Uterus (tissue), 4 donors: ENCODE measurements at places on chromosomes 11 and 22.

DNA sequence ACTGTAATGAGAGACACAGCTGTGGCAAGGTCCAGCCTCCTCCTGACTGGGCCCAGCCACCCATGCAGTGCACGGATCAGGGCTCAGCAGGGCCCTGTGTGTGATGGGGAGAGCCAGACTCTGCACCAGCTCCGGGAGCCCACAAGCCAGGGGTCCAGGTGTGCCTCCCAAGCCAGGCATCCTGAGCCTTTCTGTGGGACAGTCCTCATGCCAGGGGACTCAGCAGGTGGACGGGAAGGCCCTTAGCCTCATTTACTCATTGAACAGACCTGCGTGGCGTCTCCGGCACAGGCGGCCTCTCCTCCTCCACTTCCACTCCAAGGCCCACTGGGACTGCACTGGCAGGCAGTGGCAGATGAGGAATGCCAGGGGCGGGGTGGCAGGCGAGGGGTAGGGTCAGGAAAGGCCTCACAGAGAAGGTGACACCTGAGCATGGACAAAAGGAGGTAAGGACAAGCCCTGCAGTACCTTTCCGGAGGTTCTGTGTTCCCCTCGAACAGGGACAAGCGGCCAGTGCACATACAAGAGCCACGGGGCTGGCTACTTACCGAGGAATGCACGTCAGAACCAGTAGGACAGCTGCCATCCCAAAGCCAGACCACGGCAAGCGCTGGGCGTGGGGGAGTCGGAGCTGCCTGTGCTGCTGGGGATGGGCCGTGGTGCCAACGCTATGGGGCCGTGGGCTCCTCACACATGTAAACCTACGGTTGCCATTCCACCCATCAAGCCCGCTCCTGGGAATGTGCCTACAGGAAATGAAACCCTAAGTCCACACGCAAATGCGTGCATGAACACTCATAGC lies 52.7 kb downstream of the IGF2 start:
- no peak for DNase-seq

GRCh38 chr11:60029015-60029632 lies 11.1 kb upstream of the OOSP2 start:
- no peak for DNase-seq

- peak; percentile 58 for DNase-seq
These were observed 52.4 kb upstream of the TTLL12 start for GRCh38 chr22:43239193-43239780.

DNA sequence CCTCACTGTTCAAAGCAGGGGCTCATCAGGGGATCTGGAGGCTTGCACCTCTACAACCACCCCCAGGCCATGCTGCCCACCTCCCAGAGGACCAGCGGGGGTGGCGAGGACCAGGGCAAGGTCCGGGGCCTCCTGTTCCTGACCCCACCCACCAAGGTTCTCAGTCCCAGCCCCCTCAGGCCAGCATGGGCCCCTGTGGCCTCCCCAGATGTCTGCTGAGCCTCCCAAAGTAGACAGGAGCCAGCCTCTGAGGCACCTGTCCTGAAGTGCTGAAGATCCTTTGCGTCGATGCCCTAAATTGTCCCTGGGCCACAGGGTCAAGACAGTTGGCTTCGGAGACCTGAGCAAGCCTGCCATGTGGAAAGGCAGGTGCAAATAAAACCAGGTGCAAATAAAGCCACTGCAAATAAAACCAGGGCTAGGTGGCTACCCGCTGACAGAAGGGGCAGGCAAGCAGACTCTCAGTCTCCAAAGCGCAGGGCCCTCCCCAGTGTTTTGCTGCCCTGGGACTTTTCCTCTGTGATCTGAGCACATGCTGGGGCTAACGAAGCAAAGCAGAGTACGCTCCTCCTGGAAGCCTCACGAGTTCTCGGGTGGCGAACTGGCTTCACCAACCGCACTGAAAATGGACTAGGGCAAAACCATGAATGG lies 22.4 kb upstream of the ARFGAP3 start:
- no peak for DNase-seq

GRCh38 chr22:40524392-40525249 lies 111.9 kb downstream of the MRTFA start:
- DNase-seq, result no peak

GRCh38 chr22:38941488-38941987 lies 15.9 kb upstream of the APOBEC3A start:
- DNase-seq, result no peak

GRCh38 chr11:84398017-84398626 lies 1112.0 kb upstream of the CCDC90B start:
- DNase-seq, result no peak

DNA sequence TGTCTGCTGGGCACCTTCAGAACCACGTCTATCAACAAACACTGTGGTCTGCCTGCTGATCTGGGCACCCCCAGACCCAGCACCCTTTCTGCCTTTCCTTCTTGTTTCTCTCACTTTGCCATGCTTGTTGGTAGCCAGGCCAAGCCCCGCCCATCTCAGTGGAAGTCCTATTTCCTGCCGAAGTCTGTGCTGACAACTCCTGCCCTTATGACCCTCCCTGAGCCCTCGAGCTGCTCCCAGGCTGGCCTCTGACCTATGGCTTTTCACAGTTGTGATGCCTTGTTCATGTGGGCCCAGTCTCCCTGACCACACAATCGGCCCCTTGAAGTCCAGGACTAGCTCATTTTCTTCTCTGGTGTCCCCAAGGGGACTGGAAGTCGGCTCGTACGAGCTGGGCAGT lies 132.1 kb downstream of the DSCAML1 start:
- DNase-seq, result no peak

GRCh38 chr11:3231550-3231850 lies 717 bp downstream of the MRGPRE start:
- DNase-seq, result no peak

- no peak for DNase-seq
These were observed 33.5 kb downstream of the MMP7 start for GRCh38 chr11:102497061-102497460.

DNA sequence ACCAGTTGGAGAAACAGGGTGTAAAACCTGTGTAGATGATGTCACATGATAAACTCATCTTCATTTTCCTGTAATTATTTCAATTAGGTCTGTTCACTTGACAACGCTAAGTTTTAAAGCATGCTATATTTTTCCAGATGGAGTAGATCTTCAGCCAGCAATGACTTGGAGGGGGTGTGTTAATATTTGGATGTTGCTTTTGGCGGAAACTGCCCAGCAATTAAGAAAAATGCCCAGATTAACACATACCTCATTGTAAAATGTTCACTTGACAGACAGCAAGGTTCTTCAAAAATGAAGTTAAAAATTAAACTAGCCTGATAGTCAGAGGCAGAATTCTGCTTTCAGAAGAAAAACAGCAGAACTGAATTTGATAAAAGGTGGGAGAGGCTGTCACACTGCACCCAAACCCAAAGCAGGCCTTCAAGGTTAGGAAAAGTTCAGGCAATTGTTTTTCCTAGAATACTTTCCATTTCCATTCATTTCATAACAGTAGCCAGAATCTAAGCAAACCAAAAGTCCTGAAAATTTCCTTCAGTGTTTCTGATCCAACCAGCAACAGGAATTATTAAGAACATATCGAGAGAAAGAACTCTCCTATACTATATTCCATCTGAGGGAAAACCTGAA lies 33.0 kb downstream of the VSIG10L2 start:
- no peak for DNase-seq

DNA sequence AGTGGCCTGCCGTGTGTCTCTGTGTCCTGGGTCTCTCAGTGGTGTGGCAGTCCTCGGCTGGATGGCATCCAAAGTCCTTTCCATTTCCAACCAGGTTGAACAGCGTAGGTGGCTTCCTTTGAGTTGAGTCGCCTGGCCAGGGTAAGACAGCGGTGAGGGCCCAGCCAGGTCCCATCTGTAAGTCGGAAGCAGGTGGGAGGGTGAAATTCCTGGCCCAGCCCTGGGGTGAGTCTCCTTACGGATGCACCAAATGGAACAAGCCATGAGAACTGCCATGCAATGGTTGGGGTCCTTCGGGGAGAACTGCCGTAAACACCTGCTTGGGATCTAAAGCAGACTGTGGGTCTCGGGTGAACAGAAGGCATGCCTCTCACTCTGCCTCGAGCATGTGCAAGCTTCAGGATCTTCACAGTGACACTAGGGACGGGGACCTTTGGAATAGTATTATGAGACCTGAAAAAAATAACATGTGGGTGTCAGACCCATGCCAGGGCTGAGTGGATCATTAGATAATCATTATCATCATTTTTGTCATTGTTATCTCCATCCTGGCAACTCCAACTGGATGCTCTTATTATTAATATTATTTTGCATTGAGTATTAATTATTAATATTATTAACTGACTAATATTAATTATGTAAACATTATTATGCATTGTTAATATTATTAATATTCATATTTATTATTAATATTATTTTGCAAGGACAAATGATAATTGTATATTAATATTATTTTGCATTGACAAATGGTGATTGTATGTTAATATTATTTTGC lies 57.7 kb upstream of the LINC01488 start:
- no peak for DNase-seq

- peak; percentile 86 for DNase-seq
These were observed at the start of gene PSMD13 for GRCh38 chr11:236774-237767. TSS of gene PSMD13 (plus strand) at chr11:236976. CDS start at chr11:237050, 74 bp downstream.

GRCh38 chr11:134014511-134014910 lies 54.4 kb upstream of the JAM3 start:
- no peak for DNase-seq

DNA sequence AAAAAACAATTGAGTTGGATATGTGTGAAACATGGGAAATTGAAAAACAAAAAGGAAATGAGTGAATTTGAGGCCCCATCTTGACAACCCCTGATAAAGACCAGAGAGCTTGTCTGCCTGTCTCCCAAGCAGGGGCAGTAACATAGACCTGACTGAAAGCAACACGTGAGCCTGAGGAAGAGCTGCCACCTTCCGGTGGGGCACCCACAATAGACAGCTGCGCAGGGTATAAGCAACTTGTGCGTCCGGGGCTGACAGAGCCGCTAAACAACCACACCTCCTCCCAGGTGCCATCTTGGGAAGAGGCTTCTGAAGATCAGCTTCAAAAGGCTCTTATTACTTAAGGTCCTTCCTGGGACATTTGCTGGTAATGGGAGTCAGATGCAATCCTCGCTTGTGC lies 166.8 kb downstream of the NTM start:
- DNase-seq, result no peak

GRCh38 chr22:35230839-35231584 lies 26.3 kb upstream of the HMGXB4 start:
- DNase-seq, result no peak

GRCh38 chr11:76279646-76280045 lies 73.3 kb upstream of the WNT11 start:
- DNase-seq, result no peak

DNA sequence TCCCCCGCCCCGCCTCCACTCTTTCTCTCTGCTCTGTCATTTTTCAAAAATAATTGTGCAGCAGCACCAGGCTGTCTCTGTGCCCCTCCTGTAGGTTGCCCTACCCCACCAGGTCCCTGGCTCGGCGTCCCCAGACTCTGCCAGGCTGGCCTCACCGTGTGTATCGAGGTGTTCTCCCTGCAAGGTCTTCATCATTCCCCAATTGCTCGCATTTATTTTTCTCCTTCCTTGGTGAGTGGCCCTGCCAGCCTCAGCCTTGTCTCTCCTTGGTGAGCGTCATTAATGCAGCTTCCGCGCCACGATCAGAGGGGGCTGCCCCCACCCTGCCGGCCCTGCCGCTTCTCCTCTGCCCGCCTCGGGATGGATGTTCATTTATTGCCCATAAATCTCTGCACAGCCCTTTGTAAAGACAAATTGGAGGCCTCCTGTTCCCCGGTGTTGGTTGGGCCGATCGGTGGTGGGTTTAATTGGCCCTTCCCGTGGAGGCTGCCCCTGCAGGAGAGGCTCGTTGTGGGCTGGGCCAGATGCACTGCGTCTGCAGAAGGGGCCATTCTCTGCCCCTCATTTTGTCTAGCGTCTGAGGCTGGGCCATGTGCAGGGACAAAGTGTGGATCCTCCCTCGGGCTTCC lies 33.2 kb downstream of the RTN4R start:
- DNase-seq, result no peak

- no peak for DNase-seq
These were observed 1390.0 kb upstream of the RAG2 start for GRCh38 chr11:37988031-37988430.

- no peak for DNase-seq
These were observed 511.2 kb downstream of the BUD13 start for GRCh38 chr11:116261606-116262005.

- peak; percentile 83 for DNase-seq
These were observed 90.1 kb downstream of the ETS1 start for GRCh38 chr11:128497061-128497775.

DNA sequence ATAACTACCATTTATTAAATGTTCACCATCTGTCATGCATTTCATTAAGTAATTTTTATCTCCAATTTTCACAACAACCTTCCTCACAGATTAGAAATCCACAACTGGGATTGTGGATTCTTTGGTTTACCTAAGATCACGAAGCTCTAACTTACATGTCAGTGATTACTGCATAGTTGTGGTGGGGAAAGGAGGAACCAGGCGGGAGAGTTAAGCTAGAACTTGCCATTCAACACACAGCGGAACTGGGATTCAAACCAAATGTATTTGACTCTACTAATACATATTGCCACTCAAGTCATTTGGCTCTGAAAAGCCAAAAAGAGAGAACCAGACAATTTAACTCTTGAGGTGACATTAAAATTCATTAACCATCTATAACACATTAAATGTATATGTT lies 10.4 kb upstream of the LAYN start:
- DNase-seq, result no peak

GRCh38 chr11:6377902-6378639 lies 12.2 kb upstream of the SMPD1 start:
- DNase-seq, result no peak

GRCh38 chr11:2585566-2586086 lies 114.2 kb downstream of the KCNQ1OT1 start:
- DNase-seq, result no peak

DNA sequence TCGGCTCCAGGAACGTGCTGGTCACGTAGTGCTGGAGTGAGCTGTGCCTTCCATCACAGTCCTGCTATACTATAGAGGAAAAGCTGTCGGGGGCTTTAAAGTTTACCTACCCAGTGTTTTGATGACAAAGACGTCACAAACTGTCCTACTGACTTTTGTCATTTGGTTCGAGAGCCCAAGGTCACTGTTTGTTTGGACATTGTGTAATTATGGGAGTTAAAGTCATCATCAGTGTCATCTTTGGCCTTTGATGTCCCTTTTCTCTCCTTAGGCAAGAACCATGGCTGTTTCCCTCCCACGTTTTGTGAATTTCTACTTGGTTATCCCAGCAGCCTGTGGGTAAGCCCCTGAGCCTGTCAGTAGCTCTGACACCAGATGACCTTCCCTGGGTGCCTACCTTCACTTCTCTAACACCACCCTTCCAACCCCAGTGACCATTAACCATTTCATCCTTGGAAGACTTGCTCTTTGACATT lies 59.3 kb downstream of the SLC1A2 start:
- DNase-seq, result no peak

GRCh38 chr11:92137747-92138146 lies 86.9 kb upstream of the FAT3 start:
- DNase-seq, result no peak

DNA sequence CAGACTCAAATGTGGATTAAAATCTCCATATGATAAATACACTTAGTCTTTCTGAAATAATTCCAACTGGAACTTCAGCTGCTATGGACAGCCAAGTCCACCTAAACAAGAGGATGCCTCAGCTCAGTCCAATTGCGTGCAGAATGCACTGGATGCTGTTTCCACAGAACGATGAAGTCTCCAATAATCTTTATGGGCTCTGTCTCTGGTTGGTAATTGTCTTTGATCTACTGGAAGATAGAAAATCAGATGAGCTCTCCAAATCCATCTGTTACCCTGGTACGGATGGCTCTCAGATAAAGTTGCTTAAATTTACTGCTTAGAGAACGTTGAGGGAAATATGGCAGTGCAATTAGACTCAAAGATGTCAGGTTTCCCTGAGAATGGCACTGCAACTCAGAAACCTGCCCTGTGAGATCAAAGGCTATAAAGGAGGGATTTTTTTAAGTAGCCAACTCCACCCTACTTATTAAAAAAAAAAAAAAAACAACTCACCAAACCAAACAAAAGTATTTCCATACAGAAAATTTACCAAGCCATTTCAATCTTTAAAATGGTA lies 859 bp upstream of the BIRC3 start:
- no peak for DNase-seq
